ENCODE measurements at places on chromosomes 7 and 10.
A peak's percentile ranks its signal among the peaks of the same experiment; 100 is the strongest.

DNA sequence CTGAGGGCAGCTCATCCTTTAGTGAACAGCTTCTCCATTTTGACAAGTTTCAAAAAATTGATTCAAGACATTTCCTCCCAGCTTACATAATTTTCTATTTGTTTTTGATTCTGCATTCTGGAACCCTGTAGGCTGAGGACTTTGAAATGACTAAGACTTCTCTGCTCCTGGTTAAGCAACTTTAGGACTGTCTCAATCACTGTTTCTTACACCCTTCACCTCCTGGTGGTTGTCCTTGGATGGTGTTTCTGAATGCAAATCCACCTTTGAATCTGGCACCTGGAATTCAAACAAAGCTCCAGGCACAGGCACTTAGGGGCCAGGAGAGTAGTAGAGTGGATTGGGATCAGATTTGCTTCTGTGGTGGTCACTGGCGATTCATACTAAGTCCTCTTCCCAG lies 595.5 kb downstream of the LRMDA start:
- DNase-seq: no peak

DNA sequence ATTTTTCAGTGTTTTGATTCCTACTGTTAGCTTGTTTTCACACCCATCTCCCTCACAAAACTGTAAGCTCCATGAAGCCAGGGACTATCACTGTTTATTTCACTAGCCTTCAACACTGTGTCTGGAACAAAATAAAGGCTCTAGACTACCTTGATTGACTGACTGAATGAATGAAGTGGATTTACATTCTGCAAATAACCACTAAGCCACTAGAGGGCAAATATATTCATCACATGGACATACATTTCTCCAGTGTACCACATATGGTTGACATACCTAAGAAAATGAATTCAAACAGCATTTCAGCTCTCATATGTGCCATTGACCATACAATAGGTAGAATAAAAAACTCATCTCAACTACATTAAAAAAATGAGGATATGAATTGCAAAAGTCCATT lies 185.9 kb downstream of the RAB11FIP2 start:
- DNase-seq: no peak

DNA sequence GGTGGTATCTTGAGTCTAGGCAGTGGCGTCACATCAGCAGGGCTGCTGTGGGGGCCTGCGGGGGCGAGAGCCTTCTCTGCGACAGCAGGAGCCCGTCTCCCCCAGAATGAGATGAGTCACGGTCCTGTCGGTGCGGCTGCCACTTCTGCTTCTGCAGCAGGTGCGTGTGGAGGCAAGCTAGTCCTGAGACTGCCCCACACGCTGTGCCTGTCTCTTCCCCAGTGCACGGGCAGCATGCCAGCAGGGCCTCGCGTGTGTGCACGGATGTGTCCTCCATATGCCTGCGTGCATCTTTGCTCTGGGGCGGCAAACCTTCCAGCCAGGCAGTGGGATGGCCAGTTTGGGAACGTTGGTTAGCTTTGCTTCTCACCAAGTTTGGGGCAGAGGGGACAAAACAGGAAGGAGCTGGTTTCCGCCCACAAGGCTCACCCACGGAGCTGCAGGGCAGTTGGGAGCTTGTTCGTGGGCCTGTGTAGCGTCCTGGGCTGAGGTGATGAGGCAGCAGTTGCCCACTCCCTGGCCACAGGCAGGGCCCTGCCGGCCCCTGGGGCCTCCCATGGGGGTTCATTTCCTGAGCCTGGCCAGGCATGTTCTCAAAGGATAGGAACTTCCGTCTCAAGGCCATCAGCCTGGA lies 60.8 kb upstream of the PPIF start:
- DNase-seq: peak; percentile 80

GRCh38 chr10:75600833-75601232 lies 169.4 kb downstream of the LRMDA start:
- no peak for DNase-seq

- DNase-seq: no peak
These were observed 1.5 kb downstream of the CLDN12 start for GRCh38 chr7:90404777-90405176.

DNA sequence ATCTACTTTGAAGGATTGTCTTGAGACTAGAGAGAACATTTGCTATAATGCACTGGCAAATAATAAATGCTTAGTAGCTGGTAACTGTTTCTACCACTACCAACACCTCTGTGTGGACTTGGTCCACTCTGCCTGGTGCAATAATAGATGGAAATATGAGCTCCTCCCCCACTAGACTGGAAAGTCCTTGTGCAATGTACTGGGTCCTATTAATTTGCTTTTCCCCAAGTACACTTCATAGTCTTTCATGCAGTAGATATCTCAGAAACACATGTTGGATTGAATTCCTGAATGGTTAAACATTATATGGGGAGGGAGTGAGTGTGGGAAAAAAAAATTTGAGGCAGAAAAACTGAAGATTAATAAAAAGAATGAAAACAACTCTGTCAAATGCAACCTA lies 119.3 kb downstream of the C10orf90 start:
- DNase-seq: no peak

DNA sequence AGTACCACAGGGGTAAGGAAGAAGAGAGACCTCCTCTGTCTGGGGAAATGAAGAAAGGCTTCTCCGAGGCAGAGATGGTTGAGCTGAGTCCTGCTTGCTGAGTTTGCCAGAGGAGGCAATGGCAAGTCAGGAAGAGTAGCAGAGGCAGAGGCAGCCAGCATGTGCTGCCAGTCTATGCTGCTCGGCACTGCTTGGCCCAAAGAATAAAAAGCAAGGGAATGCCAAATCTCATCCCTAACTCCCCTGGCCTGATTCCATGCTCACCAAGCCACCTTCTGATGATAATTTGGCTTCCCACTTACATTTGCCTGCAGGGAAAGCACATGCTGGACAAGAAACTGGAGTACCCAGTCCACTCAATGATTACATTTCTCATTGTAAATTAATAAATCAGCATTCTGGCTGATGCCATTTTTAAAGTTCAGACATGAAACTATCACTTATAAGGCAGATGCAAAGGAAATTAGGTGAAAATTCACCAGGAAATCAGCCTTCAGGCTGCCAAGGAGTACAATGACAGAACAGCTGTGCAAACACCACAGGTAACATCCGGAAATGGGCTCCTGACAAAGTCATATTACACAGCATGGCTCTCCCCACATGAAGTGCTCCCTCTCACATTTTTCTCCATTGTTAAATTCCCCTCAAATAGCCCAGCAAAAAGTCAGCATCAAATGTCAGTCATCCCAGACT lies 245.9 kb downstream of the MTERF1 start:
- no peak for DNase-seq

DNA sequence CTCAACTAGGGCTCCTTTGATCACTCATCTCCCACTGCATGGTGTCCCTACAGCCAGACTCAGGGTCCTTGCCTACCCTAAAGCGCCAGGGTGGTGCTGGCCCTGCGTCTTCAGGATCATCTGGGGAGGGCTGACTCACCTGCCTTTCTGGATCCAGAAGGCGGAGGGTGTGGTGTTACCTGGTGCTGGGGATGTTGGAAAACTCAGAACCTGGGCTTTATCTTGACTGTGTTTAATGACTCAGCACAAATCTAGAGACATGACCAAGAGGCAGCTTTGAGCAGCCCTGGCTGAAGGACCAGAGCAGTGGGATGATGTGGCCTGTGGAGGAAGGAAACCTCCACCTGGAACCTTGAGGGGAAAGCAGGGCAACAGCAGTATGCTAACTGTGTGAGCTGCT lies 96.5 kb downstream of the GRK5 start:
- DNase-seq: no peak

DNA sequence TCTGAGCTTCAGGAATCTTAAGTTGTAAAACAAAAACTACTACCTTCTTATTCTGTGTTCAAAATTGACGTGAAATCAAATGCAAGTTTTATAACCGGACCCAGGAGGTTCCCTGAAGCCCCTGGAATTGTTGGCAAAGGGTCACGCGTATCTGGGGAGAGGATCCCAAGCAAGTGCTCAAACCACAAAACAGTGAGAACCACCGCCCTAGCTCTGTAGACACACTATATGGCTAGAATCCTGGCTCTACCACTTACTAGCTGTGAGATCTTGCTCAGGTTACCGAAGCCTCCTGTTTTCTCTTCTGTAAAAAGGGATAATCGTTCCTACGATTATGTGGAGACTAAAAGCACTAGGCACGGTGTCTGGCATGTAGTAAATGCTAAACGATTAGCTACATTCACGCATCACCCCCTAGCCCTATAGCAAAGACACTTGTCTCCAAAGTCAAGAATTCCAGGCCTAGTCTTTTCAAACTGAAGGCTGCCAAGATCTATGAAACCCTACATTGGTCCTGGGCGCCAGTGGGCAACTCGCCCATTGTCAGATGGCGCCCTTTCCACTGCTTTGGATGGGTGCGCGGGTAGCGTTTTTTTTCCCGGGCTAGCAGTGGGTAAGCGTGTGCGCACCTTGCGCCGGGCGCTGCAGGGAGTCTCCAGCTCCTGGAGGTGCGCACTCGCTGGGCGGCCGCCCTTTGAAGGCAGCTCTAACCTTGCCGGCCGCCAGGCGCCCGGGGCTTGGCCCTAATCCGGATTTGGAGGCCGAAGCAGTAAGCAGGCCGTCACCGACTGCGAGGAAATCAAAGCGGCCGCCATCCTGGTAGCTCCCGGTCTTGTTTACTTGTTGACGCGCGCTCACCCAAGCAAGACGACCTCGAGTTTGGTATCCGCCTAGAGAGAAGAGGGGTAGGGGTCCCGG lies 11.6 kb upstream of the NKX2-3 start:
- no peak for DNase-seq

- DNase-seq: no peak
These were observed 1056.2 kb downstream of the LRMDA start for GRCh38 chr10:76487582-76487981.

DNA sequence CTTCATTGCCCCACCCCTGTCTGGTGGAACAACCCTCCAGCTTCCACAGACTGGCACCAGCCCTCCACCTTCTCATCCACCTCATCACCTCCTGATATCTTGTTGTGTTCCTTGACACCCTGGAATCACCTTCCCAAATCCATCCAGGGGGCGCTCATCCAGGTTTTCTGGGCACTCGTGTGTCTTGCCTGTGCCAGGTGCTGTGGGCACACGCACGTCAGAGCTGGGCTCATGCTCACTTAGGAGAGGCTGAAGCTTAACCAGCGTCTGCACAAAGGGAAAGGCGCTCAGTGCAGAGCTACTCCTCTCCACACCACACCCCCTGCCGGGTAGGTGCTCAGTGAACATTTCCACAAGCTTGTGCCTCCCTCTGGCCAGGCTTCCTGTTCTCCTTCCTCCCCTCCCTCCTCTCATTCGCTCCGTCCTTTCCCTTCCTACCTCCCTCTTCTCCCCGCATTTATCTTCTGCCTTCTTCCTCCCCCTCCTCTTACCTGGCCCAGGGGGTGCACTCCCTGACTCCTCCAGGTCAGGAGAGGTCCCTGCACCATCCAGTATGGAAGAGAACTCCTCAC lies 4.8 kb downstream of the ADCYAP1R1 start:
- no peak for DNase-seq

DNA sequence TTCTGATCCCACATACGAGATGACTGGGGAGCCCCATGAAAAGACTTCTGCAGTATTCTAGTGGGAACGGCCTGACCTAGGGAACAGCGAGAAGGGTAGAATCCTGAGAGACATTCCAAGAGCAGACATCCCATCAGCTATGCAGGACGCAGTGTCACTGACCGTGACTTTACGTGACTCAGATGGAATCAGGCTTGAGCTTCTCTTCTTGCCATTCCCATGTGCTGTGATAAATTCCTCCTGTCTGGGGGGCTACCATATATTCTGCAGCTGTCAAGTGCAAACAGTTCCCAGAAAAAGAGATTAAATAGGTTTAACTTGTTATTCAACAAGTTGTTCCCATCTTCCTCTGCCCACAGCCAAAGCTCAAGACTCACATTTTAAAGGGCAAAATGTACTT lies 73.1 kb upstream of the PDE1C start:
- DNase-seq: no peak

GRCh38 chr10:13788711-13789447 lies 202.1 kb downstream of the PRPF18 start:
- DNase-seq: no peak

DNA sequence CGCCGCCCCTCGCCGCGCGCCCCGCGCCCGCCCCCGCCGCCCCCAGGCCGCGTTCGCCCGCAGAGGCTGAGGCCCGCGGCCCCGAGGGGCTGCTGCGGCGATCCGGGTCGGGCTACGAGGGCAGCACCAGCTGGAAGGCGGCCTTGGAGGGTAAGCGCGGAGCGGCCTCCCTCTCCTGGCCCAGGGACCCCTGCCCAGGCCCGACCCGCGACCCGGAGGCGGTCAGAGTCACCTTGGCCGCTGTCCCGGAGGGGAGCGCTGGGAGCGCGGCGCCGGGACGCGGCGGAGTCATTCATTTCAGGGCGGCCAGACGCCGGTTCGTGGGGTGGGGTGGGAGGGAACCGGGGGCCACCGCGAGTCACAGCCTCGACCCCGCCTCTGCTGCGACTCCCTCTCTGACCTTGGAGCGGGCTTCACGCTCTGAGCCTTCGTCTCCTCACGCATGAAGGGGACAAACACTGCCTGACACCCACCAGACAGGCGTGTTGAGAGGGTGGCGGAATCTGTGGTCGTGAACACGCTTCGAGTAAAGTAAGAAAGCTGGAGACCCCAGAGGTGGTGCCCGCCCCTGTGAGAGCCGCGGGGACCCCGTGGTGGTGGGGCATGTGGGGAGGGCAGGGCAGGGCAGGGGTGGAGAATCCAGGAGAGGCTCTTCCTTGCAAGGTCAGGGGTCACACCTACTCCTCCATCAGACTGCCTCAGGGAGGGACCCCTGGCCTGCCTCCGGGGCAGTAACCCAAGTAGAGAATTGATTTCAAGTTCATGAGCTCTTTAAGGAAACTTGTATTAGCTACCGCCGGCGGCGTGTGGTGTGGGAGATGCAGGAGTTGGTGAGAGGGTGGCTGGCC lies 707 bp downstream of the CLEC2L start:
- DNase-seq: no peak
